Activated naive CD4-positive, alpha-beta T cell treated with Interleukin-2 at 50 U/mL for 16 hours (primary cell): ENCODE measurements at places on chromosomes 5 and 9.

DNA sequence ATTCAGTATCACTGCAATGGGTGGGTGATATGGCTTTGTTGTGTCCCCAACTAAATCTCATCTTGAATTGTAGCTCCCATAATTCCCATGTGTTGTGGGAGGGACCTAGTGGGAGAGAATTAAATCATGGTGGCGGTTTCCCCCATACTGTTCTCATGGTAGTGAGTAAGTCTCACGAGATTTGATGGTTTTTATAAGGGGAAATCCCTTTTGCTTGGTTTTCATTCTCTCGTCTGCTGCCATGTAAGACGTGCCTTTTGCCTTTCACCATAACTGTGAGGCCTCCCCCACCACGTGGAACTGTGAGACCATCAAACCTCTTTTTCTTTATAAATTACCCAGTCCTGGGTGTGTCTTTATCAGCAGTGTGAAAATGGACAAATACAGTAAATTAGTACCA lies 9.5 kb upstream of the NANS start:
- DNase-seq = no peak

DNA sequence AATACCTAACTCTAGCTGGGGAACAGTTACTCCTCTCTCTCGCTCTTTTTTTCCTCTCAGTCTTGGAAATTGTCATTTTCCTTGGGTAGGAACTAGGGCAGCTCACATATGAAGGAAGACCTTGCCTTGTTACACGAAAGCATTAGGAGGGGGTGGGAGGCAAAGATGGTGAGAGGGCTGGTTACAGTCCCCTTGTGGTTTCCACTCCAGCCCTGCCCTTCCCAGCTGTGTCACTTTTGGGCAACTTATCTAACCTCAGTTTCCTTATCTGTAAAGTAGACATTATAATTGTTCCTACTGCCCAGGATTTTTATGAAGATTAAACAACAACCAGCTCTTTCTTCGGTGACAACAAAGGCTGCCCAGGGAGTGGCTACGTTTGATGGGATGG lies 196.2 kb upstream of the CLINT1 start:
- DNase-seq = no peak

DNA sequence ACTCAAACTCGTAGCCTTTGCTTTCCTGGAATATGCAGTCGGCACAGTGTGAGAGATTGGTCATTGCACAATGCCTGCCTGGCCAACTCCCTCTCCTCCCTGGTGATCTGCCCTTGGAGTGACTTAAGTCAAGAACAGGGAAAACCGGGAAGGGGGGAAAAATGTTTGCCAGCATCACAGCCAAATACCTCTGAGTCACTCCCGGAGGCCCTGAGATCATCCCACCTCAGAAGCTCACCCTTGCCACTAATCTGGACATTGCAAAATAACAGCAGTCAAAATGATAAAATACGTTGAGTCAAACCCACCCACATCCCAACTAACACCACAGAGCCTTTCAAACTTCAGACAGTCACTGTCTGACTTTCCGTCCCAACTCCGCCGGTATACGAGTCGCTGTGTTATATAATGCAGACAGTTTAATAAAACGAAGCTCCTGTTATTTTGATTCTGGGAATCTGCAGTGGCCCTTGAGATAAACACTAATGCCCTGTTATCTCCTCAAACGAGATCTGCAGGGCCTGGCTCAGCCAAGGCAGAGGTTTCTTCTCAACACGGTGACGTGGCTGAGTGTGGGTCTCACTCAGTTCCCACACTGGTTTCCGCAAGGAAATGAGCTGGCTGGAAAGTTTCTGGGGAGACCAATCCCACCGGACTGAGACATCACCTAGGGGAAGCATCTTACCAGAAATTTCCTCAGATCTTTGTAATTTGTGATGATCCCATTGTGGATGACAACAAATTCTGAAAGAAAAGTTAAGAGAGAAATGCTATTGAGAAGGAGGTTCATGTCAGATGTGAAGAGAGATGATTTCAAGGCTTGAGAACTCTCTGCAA lies 22.1 kb downstream of the GFPT2 start:
- DNase-seq = no peak

DNA sequence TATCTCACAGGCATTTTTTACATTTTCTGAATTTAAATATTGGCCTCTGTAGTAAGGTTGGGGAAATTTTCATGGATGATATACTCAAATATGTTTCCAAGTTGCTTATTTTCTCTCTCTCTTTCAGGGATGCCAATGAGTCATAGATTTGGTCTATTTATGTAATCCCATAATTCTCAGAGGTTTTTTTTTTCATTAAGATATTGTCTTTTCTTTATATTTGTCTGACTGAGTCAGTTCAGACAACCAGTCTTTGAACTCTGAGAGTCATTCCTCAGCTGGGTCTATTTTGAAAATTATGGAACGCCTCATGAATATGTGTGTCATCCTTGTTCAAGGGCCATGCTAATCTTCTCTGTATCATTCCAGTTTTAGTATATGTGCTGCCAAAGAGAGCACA lies 223.2 kb downstream of the PCSK1 start:
- no peak for DNase-seq

DNA sequence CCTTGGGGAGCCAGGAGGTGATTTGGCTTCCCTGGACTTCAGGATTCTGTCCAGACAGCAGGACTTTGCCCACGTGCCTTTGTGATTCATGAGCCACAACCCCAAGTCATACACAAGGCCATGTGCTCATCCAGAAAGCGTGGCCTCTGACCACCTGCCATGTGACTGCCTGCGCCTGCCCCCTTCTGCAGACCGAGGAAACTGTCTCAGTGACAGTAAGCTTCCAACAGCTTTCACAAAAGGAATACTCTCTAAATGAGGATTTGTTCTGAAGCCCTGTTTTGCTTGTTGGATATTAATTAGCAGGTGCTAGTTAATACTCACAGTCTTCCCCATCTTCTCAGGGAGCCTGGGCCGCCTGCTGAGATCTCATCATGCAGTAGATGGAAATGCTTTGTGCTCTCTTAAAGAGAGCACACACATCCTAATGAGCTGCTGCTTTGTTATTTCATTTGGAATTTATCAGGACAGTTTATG lies 36.9 kb upstream of the ANGPTL2 start:
- DNase-seq = no peak

- DNase-seq = no peak
These were observed 37.8 kb upstream of the RNF20 start for GRCh38 chr9:101495810-101496209.

- no peak for DNase-seq
These were observed at the start of gene ENTPD8 for GRCh38 chr9:137441289-137441934. Gene ENTPD8, minus strand, starts transcription at chr9:137441357. Its CDS starts 3,072 bp downstream, at chr9:137438285.

- no peak for DNase-seq
These were observed 332.0 kb downstream of the TRIM32 start for GRCh38 chr9:117018966-117019617.

DNA sequence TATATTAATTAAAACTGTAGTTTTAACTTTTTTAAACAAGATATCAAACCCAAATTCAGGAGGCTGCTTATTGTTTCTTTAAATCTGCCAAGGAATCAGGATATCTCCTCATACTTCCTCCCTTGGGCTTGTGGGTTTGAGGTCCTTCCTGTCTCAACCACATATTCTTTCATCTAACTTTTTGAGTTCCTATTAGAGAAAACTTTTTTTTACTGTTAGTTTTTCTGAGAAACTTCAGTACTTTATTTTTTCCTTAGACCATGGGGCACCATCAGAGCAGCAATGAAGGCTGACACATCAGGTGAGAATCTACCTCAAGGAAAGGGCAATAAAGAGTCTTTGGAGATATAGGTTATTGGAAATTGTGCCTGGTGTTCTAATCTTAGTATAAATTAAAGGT lies 56.7 kb downstream of the TSSK1B start:
- DNase-seq = no peak

GRCh38 chr5:159052401-159053011 lies 47.2 kb downstream of the EBF1 start:
- no peak for DNase-seq

DNA sequence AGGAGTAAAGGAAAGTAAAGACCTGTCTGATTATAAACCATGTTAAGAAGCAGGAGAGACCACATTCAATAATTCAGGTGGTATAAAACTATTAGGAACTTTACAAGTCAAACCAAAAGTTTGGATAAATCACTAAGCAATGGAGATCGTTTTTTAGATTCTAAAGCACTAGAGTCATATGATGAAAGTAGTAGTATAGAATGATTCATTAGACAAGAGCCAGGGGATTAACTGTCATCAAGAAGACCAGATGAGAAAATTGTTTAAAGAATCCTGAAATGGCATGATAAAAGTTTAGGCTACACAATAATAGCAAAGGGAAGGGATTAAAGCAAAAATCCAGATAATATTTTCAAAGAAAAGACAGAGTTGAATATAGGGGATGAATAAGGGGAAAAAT lies 12.9 kb upstream of the CARNMT1 start:
- no peak for DNase-seq

GRCh38 chr5:137621306-137621705 lies 114.6 kb downstream of the KLHL3 start:
- no peak for DNase-seq

DNA sequence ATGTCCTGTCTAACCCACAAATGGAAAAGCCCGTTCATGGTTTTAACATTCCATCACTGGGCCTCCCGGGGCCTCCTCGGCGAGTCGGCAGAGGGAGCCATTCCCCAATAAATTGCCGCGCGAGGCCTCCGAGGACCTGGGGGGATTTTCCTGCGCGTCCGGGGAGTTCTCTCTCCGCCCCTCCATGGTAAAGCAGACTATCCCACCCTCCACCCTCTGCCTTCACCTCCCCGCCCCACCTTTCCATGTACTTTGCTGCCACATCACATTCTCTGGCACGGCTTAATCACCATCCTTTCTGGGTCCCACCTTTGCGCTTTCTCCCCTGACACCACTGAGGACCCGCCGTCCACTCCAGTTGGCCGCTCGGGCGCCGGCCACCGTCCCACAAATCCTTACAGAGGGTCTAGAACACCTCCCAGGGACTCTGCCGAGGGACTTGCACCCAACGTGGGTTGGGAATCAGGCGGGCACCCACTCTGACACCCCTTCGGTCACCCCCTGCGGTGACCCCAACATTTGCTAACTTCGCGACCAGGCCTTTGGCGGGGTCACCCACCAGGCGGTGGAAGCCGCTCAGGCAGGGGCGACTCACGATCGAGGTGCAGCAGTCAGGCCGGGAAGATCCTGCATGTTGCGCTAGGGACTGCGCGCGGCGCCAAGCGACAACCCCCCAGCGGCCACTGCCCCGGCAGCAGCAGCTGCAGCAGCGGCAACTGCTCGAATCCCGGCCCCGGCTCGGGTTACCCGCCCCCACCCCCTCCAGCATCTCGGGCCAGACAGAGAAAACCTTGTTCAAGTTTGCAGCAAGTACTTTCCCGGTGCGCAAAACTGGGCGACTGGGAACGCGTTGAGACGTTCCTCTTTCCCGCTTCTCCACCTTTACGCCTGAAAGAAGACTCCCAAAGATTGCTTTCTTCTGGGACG lies at the start of gene MEGF10:
Gene MEGF10 (plus strand): TSS at position 778 of the 927 bp plus-strand sequence. CDS start 40,513 bp downstream, outside the sequence.
- DNase-seq = no peak

DNA sequence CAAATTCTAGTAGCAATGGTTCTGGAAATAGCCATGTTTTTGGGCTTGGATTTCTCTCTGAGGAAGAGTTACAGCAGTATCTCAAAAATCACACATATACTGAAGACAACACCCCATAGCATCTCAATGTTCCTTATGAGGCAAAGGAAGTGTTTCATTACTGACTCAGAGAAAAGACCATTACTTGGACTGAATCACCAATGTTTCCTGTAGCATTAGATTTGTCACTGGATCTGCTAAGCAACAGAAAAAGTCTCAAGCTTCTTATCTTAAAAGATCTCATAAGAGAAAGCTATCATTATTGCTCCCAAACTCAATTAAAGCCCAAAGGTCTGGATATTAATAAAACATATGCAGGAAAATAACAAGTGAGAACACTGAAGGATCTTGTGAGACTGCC lies 272.4 kb downstream of the ADAMTS6 start:
- DNase-seq = no peak

GRCh38 chr5:82905986-82906385 lies 171.2 kb downstream of the TMEM167A start:
- DNase-seq = no peak

DNA sequence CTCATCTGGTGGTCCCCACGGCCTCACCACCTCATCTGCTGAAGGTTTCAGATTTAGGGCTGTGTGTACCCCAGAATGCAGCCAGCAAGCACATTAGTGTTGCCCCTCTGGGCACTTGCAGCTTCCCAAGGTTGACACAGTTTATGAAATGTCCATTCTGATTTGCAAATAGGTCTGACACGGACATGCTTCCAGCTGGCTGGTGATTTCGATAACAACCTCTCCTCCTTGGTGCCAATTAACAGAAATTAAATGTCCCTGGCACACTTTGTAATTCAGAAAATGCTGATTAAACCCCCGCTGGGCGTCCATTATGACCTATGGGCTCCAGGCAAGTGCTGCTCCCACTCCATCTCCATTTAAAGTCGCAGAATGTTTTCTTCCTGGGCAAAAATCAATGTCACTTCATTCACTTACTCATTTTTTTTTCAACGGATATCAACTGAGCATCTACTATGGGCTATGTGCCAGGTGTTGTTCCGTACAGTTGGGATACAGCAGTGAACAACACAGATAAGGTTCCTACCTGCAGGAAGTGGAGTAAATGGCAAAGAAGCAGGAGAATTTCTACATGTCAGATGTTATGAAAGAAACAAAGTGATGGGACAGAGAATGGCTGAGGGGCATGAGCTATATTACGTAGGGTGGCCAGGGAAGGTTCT lies 32.0 kb downstream of the PLAC8L1 start:
- DNase-seq = no peak

DNA sequence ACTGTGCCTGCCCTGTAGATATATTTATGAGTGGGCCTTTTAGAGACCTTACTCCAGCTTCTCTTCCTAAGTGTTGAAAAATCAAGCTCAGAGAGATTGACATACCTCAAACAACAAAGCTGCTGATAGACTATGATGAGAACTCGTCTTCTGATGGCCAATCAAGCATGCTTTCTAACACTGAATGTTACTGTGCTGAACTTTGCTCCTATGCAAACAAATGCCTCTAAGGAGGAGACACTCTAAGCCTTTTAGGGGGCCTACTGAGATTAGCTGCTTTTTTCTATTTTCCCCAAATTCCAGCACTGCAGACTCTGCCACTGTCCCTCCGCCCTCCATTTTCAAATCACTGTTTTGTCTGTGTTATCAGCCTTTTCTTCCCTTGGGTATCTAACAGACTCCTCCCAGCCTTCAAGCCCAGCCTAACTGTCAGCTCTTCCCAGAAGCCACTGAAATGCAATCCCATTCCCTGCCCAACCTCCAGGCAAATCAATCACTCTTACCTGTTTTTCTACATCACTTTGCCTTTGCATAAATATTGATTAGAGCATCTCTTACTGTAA lies 39.5 kb downstream of the TXNDC8 start:
- no peak for DNase-seq

GRCh38 chr5:127428748-127429147 lies 88.7 kb upstream of the PRRC1 start:
- no peak for DNase-seq

DNA sequence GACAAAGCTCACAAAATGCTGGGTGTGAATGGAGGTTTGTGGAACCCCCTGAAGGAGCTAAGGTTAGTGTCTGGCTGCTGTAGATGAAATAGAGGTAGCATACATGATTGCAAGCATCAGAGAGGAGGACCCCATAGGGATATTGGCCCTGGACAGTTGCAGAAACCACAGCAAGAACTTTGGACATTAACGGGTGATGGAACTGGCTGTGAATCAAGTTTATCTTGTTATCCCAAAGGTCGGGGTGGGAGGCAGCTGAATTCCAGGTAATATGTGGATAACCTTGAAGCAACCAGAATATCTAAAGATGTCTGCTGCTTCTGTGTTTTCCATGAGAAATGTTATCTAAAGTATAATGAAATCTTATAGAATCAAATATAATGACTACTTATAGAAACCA lies 447.7 kb downstream of the ZSWIM6 start:
- no peak for DNase-seq
